ENCODE measurements at places on chromosomes 2 and 18. TPM values are rescaled to one million over a fixed set of nuclear protein-coding genes. Genes with fewer than 3 reads are reported as not detected.
A peak's percentile ranks its signal among the peaks of the same experiment; 100 is the strongest.

DNA sequence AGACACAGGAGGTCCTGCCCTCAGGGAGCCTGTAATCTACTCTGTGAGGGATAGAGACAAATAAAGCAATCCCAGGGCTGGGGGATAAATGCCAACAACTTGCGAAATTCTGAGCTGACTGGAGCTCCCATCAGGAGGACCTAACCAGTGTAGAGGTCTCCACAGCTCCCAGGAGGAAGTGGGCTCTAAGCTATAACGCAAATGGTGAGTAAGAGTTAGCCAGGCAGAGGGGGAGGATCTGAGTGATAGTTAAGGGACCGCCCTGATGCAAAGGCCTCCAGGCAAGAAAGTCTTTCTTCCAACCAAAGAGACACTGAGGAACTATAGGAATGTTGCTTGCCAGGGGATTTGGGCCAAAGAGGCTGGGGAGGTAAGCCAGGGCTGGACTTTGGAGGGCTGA is 16.0 kb upstream of the ZNF532 start:
- DNase-seq: no peak

- no peak for DNase-seq
Measured at GRCh38 chr2:120622886-120623753, 112.5 kb upstream of the GLI2 start.

The FAP gene
- polyA plus RNA-seq: 135 TPM

The ITM2C gene
- 524 TPM for polyA plus RNA-seq

The SCN7A gene
- not detected for polyA plus RNA-seq

DNA sequence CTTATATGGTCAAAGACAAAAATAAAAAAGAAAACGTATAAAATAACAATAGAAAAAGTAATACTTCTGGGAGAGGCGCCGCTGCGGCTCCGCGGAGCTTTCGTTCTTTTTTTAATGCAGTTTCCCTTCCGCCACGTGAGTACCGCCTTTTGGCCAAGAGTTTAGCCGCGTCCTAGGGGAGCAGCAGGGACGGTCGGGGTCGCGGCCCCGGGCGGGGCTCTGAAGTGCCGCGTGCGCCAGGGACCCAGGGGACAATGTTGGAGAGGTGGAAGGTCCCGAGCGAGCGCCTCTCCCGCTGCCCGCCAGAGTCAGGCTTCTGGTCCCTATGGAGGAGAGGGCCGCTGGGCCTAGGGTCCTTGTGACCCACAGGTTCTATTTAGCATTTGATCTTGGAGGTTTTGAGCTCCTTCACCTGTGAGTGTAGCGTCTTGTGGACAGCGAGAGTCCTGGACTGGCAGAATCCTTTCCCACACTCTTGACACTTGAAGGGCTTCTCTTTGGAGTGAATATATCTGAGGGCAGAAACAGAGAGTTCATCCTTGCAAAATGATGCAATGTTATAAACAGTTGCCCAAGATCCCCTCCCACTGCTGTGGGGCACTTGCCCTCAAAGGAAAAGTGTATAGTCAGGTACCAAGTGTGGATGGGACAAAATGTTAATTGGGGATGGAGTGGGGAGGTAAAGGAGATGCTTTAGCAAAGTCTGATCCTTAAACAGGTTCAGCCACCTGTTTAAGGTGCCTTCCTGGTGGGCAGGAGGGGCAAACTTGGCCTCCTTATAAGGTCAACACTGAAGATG is 6.3 kb downstream of the OSR1 start:
- DNase-seq: no peak

The CWC22 gene
- 1.2 TPM for polyA plus RNA-seq

DNA sequence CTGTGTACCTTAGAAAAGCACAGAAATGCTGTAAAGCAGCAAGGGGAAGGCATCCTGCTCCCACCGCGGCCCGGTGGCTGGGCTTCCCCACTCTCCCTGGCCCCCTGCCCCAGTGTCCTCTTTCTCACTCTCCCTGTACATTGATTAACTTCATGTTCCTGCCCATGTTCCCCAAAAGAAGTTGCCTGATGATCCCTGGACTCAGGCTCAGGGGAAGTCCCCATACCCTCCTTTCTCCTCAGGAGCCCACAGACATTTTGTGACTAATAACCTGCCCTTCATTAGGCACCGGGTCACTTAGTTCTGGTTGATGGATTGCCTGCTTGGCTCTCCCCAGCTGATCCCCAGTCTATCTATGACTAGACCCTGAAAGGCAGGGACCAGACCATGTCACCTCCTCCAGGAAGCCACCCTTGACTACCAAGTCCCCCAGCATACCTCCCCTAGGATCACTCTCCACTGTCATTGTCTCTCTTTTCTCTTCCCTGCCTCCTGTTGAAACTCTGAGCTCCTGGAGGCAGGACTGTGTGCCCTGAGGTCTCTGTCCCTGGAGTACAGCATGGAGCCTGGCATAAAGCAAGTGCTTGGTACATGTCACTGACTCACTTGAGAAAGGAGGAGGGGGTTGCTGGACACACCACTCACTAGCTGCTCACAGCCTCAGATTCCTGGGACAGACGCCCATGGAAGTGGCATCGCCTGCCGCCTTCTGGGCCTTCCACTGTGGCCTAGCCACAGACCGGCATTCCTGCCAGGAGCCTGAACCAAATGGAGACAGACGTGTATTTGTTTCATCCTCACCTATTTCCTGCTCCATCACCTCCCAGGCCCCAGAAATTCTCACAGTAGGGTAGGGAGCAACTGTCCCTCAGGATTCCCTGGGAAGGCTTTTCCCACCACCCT is 13.5 kb downstream of the MALL start:
- DNase-seq: no peak

GRCh38 chr2:105371156-105371555 is 27.7 kb downstream of the FHL2 start:
- no peak for DNase-seq

- peak; percentile 87 for DNase-seq
Measured at GRCh38 chr2:65432227-65433190, at the start of gene SPRED2. Gene SPRED2 (minus strand): TSS chr2:65432599. CDS start chr2:65431987, 612 bp downstream.

GRCh38 chr2:59997371-59997770 is 556.1 kb downstream of the BCL11A start:
- DNase-seq: no peak

GRCh38 chr18:58593938-58594337 is 35.0 kb downstream of the ALPK2 start:
- no peak for DNase-seq

DNA sequence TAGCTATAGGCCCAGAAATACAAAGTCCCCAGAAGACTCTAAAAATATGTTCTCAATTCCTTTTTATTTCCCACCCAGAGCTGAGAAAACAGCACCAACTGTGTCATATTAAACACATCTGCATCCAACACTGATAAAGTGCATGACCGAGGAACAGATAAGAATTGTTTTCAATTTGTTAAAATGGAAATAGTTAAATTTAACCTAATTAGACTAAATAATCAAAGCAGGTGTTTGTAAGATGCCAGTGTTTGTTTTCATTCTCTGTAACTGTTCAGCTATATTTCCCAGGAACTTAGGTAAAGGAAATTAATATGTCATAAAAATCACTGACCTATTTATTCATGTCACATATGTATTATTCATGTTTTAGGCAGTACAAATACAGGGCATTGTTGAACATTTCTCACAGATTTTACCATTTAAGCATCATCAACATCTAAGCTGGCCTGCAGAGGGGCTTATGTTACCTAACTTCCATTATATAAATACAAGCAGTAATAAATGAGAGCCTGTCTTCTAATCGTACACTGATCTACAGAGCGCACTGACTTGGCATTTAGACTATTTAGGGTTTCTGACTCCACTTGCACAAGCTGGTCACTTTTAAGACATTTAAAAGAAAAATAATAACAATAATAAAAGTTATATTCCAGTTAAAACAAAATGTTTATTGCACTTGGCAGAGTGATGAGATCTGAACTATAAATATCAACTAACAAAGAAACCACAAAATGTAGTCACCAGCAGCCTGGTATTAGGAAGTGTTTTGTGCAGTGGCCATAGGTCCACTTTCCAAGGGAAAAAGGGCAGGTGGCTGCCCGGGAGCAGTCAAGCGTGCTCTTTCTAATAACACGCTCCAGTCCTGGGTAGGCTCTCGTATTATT is 86.6 kb upstream of the ZFP36L2 start:
- DNase-seq: peak; percentile 87

The PPP1R1C gene
- 0.27 TPM for polyA plus RNA-seq

DNA sequence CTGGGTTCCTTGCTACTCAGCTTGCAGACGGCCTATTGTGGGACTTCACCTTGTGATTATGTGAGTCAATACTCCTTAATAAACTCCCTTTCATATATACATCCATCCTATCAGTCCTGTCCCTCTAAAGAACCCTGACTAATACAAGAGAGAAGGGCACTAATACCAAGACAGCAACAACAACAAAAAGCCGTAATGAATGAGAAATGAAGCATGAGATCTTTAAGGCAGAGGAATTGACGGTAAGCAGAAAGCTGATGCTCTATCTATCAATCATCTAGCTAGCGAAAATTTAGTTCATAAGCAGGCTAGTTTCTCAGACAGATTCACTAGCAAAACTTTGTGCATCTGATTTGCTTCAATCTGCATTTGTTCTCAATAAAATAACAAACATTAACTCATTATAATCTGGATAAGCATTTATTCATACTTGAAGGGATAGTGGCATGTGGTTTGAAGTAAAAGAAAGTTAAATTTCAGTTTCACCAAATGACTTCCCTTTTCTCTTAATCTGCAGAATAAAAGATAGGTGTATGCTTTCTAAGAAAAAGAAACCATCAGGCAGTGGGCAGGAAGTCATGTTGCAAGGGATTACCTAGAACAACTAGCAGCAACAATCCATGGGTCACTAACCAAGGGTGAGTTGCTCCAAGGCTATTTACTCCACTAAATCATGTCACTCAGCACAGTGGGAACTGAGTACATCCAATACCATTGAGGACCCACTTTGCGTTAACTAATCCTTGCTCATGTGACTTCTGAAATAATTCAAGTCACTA is 376.5 kb downstream of the TMEM182 start:
- DNase-seq: no peak

DNA sequence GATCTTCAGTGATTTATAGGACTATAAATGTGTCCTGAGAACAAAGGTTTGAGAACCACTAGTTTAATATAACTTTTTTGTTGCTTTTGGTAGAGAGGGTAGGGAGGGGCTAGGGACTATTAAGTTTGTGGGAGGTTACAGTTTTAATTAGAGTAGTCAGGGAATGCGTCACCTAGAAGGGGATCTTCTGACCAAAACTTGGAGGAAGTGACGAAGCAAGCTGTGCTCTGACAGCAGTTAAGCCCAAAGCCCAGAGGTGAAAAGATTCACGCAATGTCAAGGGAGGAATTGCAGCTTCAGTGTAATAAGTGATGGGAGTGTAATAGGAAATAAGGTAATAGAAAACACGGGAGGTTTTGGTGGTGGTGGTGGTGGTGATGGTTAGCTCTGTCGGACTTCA is 8.1 kb downstream of the TDRD15 start:
- no peak for DNase-seq

DNA sequence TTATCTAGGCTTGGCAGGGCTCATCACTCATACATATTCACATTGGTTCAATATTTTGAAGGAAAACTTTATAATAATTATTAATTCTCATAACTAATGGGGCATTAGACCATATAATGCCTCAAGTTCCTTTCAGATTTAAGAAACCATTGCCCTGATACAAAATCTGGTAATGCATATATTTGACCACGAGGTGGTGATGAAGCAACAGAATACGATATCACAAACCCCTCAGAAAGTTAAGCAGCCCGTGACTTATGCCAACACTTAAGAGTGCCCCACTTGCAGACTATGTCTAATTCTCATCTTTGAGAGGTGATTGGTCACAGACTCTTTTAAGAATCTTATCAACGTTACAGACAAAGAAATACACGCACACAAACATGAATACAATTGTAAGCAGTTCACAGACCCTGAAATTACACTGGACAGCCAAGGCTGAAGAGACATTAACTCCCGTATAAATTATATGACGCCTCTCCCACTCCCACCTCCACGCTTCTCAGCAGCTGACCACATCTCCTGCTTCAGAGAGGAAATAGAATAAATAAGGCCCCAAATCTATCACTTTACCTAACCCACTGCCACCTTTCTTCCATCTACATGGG is 20.7 kb upstream of the DNAH6 start:
- peak; percentile 26 for DNase-seq

The RMDN2 gene
- 5.9 TPM for polyA plus RNA-seq

Data from BJ (cell line).